ENCODE measurements at places on chromosomes 4 and X. TPM values are rescaled to one million over a fixed set of nuclear protein-coding genes. Genes with fewer than 3 reads are reported as not detected.

Gene DIPK2B
- 0.05 TPM for total RNA-seq

Gene EIF4E
- 70.5 TPM for total RNA-seq

- DNase-seq: no peak
Observed at GRCh38 chr4:61773655-61774245, 573.6 kb downstream of the ADGRL3 start.

DNA sequence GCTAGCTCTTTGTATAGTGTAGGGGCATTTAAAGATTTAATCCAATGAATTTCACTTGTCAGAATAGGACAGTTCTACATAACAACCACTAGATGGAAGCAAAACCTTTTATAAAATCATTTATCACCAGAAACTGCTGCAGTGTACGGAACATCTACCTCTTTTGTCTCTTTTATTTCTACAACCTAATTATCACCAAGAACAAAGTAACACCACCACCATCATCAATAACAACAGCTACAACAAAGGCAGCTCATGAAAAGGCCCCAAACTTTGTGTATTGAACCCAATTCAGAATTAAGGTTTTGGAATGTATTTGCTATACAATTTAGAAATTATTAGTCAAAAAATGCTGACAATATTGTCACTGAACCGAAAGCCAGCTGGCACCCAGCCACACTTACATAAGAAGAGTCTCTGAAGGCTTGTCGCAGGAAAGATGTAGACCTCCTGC is 260.9 kb upstream of the RPS6KA3 start:
- DNase-seq: no peak

GRCh38 chr4:69970071-69970470 is 4.5 kb upstream of the CSN2 start:
- DNase-seq: no peak

- DNase-seq: no peak
Observed at GRCh38 chr4:187477224-187477623, 518.3 kb upstream of the ZFP42 start.

DNA sequence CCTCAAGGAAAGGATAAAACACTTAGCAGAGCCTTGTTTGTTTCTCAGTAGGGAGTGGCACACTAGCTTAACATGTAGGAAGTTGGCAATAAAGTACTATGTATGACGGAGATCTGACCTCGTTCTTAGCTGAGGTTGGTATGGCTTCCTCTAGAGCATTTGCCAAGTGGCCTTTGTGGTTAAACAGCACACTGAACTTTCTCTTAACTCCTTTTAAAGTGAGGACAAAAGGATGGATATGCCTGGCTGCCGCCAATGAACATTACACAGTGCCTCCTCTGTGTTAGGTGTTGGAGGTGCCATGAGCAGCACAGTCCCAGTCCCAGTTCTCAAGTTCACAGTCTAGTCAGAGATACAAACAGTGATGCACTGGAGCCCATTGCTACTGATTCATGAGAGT is 54.4 kb downstream of the VGLL1 start:
- no peak for DNase-seq

Data from activated T-cell treated with anti-CD3 and anti-CD28 coated beads, Interleukin-2, amount 50 U/mL, for 72 hours (primary cell).